Osteocyte (in vitro differentiated cells): ENCODE measurements at places on chromosomes 1 and 21.

- no peak for DNase-seq
- H3K27ac ChIP-seq, result peak overlapping the region; percentile 64
- H3K4me1 ChIP-seq, result peaks cover 30% of the 10 kb centered on the region
- H3K27me3 ChIP-seq, result no peaks in the 10 kb centered on the region
These were observed 84.1 kb upstream of the LBR start for GRCh38 chr1:225511828-225512381.

DNA sequence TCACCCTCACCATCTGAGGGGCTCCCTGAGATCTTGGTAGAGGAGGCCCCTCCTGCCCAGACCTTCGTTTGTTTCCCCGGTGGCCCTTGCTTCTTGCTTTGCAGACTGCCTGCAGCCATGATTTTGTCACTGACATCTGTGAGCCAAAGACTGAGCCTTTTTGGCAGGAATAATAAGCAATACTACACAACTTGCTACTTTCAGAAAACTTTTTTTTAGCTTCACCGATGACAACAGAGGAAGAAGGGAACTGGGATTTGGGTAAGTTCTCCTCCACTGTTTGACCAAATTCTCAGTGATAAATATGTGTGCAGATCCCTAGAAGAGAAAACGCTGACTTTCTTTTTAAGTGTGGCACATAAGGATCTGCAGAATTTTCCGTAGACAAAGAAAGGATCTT, 11.7 kb upstream of the CD101 start:
- H3K27ac ChIP-seq, result no peak overlapping the region
- peaks cover 2% of the 10 kb centered on the region for H3K36me3 ChIP-seq
- H3K4me3 ChIP-seq, result no peak overlapping the region
- DNase-seq, result no peak
- peaks cover 6% of the 10 kb centered on the region for H3K4me1 ChIP-seq

GRCh38 chr1:201313086-201313485, 29.8 kb downstream of the PKP1 start:
- no peak overlapping the region for H3K4me3 ChIP-seq
- peaks cover 14% of the 10 kb centered on the region for H3K4me1 ChIP-seq
- peaks cover 32% of the 10 kb centered on the region for H3K27me3 ChIP-seq
- peaks cover 3% of the 10 kb centered on the region for H3K36me3 ChIP-seq
- H3K27ac ChIP-seq, result no peak overlapping the region
- DNase-seq, result no peak

- no peak for DNase-seq
- H3K4me1 ChIP-seq, result peaks cover 9% of the 10 kb centered on the region
- H3K27ac ChIP-seq, result no peak overlapping the region
- H3K36me3 ChIP-seq, result no peaks in the 10 kb centered on the region
These were observed 96.0 kb upstream of the COL6A1 start for GRCh38 chr21:45885597-45885929.
